Dermis blood vessel endothelial cell (primary cell): ENCODE measurements at places on chromosomes 1 and 21. TPM values are rescaled to one million over a fixed set of nuclear protein-coding genes. Genes with fewer than 3 reads are reported as not detected.
A peak's percentile ranks its signal among the peaks of the same experiment; 100 is the strongest.

Gene IER5
- 26.6 and 29.1 TPM in 2 replicates for total RNA-seq

Gene IL24
- not detected in 2 replicates for total RNA-seq

Gene GBP6
- under 0.01 TPM in 1 of 2 replicates, not detected in the other for total RNA-seq

Gene LRRC53
- total RNA-seq = not detected in 2 replicates

Gene PTGER3
- not detected in 2 replicates for total RNA-seq

Gene NES
- total RNA-seq = 65.6 and 78.8 TPM in 2 replicates

Gene SERPINC1
- total RNA-seq = 0.05 TPM in 1 of 2 replicates, not detected in the other

Gene LEMD1
- not detected in 2 replicates for total RNA-seq

Gene MARK1
- total RNA-seq = 1.7 and 2.3 TPM in 2 replicates

- DNase-seq = no peak
Measured at GRCh38 chr1:180941518-180942275, 29.0 kb downstream of the KIAA1614 start.

- DNase-seq = no peak
Measured at GRCh38 chr1:200724064-200724463, 14.6 kb upstream of the CAMSAP2 start.

GRCh38 chr1:57485643-57486042, 61.8 kb upstream of the DAB1 start:
- peak; percentile 17 for DNase-seq

DNA sequence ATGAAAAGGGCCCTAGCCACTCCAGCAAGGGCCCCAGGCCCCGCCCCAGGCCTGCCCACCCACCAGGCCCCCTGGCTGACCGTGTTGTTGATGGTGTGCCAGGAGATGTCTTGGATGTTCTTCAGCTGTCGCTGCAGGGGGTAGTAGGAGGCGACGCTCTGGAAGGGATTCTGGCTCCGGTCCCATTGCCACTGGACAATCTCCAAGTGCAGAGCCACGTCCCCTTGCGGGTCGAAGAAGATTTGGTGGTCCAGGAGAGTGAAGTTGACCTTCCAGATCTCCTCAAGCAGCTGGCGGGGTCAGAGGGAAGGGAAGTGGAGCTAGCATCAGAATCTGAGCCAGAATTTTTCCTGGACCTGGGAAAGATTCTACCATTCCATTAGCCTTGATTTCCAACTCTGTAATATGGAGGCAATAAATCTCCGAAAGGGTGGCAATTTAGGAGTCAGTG, 10.2 kb downstream of the TAS1R2 start:
- DNase-seq = no peak

DNA sequence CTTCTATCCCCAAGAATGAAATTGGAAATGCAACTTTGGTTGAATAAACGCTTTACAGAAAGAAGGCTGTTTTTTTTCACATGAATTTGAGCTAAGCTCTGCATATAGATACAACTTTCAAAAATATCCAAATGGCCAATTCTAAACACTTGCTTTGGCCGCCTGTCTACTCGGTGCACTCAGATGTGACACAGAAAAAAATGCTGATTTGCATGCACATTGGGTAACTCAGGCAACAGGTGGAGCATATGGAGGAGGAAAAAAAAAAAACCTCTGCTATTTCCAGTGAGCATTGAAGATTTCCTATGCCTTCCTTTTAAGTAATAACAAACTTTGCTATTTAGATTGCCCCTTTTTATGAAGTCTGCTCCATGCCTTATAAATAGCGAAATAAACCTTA, 262.5 kb downstream of the GRIK1 start:
- DNase-seq = no peak

DNA sequence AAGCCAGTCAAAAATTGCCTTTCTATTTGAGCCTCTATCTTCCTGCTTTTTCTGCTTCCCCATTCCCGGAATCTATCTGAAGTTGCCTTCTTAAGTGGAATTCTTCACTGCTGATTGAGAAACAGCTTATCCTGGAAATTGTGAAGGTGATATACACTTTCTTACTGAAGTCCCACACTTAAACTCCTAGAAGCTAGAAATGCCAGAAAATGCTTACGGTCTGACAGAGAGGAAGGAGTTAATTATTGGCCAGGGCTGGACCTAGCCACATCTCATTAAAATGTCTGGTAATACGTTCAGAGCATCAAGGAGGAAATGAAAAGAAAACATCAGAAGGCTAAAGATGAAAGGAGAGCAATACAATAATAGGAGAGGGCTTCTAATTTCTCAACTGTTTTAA, 292.5 kb upstream of the SNX7 start:
- DNase-seq = no peak
